ENCODE measurements at places on chromosomes 6 and 20.
A peak's percentile ranks its signal among the peaks of the same experiment; 100 is the strongest.

DNA sequence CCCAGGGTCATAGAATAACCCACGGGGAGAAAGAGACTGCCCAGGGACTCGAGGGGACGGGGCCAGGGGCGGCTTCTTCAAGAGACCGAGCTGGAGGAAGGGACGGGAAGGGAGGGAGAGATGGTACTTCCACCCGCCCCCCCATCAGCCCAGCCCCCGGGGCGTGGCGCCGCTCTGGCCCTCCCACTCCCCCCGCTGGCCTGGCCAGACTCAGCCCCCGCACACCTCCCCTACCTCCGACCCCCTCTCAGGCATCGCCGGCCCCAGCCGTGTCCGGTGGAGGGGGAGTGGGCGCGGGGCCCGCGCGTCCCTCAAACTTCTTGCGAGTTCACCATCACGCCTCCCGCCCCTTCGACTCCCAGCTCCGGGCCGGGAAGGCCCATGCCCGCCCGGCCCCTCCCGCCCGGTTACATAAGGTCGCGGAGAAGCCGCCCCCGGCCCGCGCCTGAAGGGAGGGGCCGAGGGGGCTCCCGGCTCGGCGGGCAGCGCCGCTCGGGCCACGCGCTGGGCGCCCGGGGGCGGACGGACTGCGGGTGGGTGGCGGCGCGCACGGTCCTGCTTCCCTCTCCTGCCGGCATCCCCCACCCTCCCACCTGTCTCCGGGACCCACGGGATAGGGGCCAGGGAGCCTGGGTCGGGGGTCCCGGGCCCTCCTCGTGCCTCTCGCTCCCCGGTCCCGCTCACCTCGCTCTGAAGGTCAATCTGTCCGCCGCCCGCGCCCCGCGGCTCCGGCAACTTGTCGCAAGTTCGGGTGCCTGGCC is 562 bp downstream of the TFEB start:
- peak; percentile 36 for DNase-seq

DNA sequence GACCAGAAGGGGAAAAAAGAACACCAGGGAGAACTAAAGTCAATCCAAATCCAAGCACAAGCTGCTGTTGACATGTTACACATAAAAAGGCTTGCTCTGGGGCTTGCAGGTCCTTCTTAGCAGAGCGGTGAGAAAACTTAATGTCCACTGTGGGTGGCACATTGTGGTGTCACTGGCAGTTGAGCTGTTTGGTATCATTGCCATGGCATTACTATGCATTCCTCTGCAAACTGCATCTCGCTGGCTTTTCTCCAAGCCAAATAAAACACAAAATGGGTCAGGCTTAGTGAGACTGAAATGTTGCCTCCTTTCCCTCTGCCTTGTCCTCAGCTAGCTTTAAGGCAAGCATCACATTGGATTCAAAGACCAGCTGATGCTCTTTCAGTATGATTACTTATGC is 40.9 kb downstream of the LY86 start:
- no peak for DNase-seq

DNA sequence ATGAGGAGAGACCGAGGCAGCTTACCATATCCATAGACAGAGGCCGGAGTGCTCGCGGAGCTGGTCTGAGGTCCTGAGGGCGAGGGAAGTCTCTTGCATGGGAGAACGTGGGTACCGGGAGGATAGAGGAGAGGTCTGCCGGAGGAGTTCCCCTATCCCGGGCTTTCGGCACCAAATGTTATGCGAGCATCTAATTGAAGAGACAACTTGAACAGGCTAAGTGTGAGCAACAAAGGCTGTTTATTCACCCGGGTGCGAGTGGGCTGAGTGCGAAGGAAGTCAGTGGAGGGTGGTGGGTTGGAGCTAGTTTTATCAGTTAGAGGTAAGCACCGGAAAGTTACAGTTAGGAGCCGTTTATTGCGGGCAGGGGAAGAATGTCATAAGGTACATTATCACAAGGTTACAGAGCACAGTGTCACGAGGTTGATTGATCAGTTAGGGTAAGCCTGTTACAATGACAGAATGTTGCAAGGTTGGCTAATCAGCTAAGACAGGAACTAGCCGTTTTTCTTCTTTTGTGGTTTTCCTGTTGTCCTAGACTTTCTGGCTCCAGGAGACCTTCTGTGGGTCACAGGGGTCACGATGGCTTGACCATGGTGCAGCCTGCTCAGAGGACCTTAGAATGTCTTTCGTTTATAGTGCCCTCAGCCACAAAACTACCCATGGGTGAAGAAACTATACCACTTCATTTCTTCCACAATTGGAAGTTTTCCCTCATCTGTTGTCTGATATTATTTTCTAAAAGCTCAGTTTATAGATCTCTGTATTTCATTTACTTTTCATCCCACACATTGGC is 746.0 kb upstream of the ADGRB3 start:
- DNase-seq, result no peak

DNA sequence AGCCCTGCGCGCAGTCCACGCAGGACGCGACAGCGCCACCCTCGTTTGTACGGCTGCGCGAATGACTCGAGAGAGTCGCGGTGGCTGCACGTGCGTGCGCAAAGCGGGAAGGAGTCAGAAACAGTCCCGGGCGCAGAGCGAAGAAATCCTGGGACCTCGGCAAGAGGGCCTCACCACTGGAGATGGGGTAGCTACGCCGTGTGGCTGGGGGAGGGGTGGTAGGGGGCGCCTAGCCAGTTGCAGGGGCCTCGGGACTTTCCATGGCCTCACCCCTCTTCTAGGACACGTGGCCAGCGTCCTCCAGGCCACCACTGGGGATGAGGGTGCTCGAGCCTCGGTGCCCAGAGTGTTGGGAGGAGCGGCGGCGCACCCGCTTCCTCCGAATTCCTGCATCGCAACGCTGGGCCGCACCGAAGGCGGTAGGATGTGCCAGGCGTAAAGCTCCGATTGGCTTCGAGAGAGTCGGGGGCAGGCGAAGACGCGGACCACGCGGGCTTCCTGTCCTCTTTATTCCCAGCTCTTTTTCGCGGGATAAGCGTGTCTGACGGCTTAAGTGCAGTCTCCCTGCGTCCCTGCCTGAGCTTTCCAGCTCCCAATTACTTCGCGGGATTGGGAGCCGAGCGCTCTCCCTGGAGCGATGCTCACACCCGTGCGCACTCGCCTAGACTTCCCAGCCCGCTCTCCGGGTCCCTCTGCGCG is 38.7 kb downstream of the NCR2 start:
- DNase-seq, result no peak

DNA sequence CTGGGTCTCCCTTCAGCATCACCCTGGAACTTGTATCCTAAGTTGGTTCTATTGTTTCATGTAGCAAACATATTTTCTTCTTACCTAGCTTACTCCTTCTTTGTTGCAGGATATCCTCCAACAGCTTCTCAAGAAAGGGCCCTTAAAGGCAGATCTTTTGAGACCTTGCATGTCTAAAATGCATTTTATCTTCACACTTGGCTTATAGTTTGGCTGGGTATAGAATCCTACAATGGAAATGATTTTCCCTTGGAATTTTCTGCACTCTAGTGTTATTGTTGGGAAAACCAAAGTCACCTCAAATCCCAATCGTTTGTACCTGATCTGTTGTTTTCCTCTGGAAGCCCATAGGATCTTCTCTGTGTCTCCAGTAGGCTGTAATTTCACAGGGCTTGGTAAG is 12.1 kb upstream of the TGM6 start:
- DNase-seq, result no peak

DNA sequence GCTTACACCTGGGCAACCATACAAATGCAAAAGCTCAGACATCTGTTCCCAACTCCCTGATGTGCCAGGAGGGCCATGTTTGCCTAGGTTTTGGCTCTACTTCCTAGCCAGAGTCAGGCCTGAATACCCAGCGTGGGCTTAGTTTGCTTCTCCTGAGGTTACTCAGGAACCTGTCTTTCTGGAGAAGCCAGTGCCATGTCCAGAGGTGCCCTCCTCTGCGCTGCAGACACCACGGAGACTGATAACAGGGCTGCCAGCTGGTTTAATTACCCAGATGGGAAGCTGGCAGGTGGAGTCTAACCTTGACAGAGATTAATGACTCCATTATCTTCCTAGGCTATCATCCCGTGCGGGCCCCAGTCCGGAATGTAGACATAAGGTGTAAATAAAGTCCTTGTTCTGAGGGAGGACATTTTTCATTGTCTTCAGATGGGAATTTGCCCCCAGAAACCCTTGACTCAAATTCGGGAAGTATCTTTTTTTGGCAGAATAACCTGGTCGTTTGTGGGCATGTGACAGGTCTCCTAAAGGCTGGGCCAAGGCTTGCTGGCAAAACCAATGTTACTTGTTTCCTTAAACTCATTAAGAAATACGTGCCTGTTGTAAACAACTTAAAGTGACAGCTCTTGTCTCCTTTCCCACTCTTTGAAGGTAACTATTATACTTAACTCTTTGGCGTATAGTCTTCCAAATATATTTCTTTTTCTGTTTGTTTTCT is 29.2 kb upstream of the ZNFX1 start:
- DNase-seq, result no peak

DNA sequence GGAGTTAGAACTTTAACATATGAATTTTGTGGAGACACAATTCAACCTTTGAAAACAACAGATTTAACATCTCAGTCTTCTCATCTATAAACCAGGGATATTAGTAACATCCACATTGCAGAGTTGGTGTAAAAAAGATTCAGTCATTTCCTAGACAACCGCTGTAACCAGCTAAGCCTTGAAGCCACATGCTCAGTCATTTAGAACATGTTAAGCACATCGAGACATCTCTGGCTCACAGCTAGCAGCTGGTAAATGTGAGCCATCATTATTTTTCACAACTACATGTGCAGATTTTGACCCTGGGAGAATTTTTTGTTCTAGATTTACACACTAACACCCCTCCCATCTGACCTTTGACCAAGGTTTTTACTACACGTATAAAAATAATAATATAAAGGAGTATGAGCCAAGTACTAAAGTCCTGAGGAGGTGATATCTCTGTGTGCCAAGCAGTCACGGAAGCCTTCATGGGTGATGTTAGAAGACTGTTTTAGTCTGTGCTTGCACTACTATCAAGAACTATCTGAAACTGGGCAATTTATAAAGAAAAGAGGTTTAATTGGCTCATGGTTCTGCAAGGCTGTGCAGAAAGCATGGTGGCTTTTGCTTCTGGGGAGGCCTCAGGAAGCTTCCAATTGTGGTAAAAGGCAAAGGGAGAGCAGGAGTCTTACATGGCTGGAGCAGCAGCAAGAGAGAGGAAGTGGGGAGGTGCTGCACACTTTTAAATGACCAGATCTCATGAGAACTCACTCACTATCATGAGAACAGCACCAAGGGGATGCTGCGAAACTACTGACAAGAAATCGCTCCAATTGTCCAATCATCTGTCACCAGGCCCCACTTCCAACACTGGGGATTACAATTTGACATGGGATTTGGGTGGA is 48.7 kb upstream of the IL20RA start:
- no peak for DNase-seq

- no peak for DNase-seq
Observed at GRCh38 chr6:104526376-104526775, 333.3 kb downstream of the HACE1 start.

DNA sequence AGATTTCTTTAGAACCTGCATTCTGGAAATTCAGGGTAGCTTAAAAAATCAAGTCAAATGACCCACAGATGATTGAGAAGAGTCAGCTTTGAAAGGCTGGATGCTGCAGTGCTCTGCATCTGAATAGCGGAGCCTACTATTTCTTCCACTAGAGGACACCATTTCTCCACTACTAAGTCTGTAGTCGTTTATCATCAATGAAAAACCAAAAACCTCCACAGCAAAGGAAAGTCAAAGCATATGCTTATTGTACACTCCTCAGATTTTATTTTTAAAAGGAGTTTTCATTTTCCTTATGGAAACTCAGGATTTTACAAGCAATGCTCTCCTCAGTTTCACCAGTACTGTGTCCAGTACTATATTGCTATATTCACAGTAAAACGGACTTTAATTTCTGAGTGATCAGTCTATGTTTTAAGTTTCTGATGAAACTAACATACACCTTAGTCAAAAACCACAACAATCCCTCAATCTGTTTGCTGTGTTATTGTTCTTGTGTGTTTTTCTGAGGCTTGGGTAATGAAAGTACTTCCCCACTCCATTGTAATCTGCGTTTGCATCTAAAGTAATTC is 50.5 kb upstream of the ENPP5 start:
- DNase-seq, result no peak

- peak; percentile 79 for DNase-seq
Observed at GRCh38 chr6:27867051-27867944, 44.9 kb downstream of the OR2B2 start.

- DNase-seq, result no peak
Observed at GRCh38 chr6:52929321-52930164, 20.0 kb upstream of the GSTA3 start.

GRCh38 chr6:28258877-28259777 is at the start of gene NKAPL:
Gene NKAPL (plus strand): TSS chr6:28259297. CDS start chr6:28259372, 75 bp downstream.
- DNase-seq, result peak; percentile 56

DNA sequence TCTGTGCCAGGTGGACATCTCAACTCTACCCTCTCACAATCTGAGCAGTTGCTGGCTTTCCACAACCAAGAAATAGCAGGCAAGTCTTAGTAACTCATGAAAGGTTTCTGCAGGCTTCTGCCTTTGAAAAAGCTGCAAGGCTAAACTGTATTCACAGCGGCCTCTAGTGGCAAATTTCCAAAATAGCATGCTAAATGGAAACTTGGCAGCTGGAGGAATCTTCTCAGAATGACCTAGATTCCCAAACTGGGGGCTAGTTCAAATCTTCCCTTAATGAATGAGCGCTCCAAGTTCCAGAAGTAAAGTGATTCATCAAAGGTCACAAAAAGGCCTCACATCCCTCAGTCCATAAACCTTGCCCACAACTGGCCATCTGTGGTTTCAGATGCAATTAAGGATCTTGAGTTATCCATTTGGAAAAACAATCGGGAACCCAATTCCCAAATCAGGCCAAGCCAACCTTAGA is 11.9 kb upstream of the CPNE5 start:
- no peak for DNase-seq

DNA sequence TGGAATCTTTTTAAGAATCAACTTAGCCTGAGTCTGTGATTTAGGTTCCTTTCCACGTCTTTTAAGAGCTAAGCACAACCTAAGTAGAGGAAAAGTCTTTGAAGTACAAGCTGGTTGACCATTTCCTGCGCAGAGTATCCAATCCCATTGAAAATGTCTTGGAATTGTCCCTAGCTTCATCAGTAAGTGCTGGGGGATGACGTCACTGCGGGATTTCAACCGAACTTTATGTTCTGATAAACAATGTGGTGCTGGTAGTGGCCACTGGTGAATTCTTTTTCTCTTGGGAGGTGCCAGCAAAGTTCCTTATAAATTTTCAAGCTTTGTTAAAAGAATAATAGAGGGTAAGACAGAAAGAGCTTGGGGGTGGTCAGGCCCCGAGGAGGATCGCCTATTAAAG is 69.2 kb downstream of the PDE7B start:
- no peak for DNase-seq

DNA sequence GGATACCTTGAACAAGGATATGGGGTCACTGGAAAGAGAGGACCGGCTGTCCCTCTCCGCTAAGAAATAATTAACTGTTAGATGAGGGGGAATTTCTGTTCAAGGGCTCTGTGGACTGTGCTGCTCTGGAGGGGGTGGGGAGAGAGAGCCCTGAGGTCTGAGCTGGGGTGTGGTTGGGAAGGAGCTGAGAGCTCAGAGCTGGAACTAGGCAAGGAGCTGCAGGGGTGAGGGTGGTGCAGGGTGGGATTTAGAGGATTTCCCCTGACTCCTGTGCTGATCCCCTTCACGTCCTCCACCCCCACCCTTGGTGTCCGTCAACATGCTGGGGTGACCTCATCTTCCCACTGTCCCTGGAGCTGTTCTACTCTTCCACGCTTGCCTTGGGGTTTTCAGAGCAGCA is 52.5 kb downstream of the HLA-A start:
- DNase-seq, result no peak

Measured in stimulated activated CD8-positive, alpha-beta memory T cell treated with anti-CD3 and anti-CD28 coated beads, Interleukin-15, amount 100 ng/mL, for 48 hours (primary cell).